ENCODE measurements at places on chromosomes 7 and 10. TPM values are rescaled to one million over a fixed set of nuclear protein-coding genes. Genes with fewer than 3 reads are reported as not detected.

- DNase-seq, result no peak
- no peaks in the 10 kb centered on the region for H3K36me3 ChIP-seq
- H3K4me1 ChIP-seq, result no peaks in the 10 kb centered on the region
- peaks cover 6% of the 10 kb centered on the region for H3K27me3 ChIP-seq
These were observed 59.9 kb upstream of the COBL start for GRCh38 chr7:51376420-51377092.

GRCh38 chr7:6188389-6188788 lies 84.0 kb downstream of the CYTH3 start:
- peaks cover 15% of the 10 kb centered on the region for H3K36me3 ChIP-seq
- no peak overlapping the region for H3K27ac ChIP-seq
- H3K4me1 ChIP-seq, result no peaks in the 10 kb centered on the region
- DNase-seq, result no peak
- H3K27me3 ChIP-seq, result peaks cover 2% of the 10 kb centered on the region

The PCLO gene
- total RNA-seq, result 5.1 TPM

GRCh38 chr10:97454330-97455036 lies 8.5 kb downstream of the ZDHHC16 start:
- DNase-seq, result no peak
- peaks cover 8% of the 10 kb centered on the region for H3K4me1 ChIP-seq
- no peak overlapping the region for H3K4me3 ChIP-seq
- peaks cover 13% of the 10 kb centered on the region for H3K27me3 ChIP-seq
- H3K36me3 ChIP-seq, result peaks cover 60% of the 10 kb centered on the region
- H3K27ac ChIP-seq, result no peak overlapping the region

The ZPBP gene
- total RNA-seq, result not detected

DNA sequence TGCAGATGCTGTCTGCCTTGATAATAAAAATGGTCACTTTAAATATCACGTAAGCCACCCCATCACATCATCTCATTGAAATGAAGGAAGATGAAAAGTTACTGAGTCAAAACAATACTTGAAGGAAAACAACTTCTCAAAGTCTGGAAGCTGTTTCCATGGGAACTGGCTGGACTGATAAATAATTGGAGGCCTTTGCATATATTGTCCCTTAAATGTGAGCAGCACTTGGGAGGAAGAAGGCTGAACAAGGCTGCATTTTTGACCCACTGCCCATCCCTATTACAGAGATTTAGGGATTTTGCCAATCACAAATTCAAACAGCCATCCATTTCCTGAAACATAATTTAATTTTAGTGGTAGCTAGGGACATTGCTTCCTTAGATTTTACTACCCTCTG lies 18.2 kb upstream of the MAGI2 start:
- no peak overlapping the region for H3K27ac ChIP-seq
- no peak for DNase-seq
- H3K36me3 ChIP-seq, result no peaks in the 10 kb centered on the region
- H3K4me1 ChIP-seq, result no peaks in the 10 kb centered on the region

- H3K4me3 ChIP-seq, result no peak overlapping the region
- no peaks in the 10 kb centered on the region for H3K4me1 ChIP-seq
- no peak for DNase-seq
- H3K27ac ChIP-seq, result no peak overlapping the region
- H3K36me3 ChIP-seq, result peaks cover 40% of the 10 kb centered on the region
These were observed 17.5 kb downstream of the RCC1L start for GRCh38 chr7:75055830-75056772.

DNA sequence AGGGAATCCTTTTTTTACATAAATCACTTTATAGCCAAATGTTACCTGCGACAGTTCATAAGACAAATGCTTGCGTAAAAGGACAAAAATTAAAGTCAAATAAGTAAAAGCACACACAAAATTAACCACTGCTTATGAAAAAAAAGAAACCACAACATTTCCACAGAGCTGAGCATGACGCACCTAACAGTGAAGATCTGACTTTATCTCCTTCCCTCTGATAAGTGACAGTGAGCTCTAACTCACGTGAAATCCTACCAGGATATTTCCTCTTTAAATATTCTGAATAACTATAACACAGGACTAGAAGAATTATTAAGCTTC lies 225.5 kb downstream of the SFMBT2 start:
- H3K4me1 ChIP-seq, result no peaks in the 10 kb centered on the region
- H3K36me3 ChIP-seq, result peaks cover 18% of the 10 kb centered on the region
- no peaks in the 10 kb centered on the region for H3K27me3 ChIP-seq
- no peak for DNase-seq
- H3K4me3 ChIP-seq, result no peak overlapping the region
- no peak overlapping the region for H3K27ac ChIP-seq

- H3K27ac ChIP-seq, result no peak overlapping the region
- H3K27me3 ChIP-seq, result peaks cover 2% of the 10 kb centered on the region
- no peaks in the 10 kb centered on the region for H3K4me1 ChIP-seq
These were observed 340.6 kb downstream of the SH2D4B start for GRCh38 chr10:80878330-80878729.

- H3K4me1 ChIP-seq, result peaks cover 6% of the 10 kb centered on the region
- H3K27ac ChIP-seq, result no peak within 1 kb of the TSS
- peaks cover 3% of the 10 kb centered on the region for H3K27me3 ChIP-seq
These were observed at the start of gene OPTN for GRCh38 chr10:13099666-13100348. Gene OPTN, plus strand, starts transcription at chr10:13100163. Its CDS starts 8,960 bp downstream, at chr10:13109123.

- peaks cover 11% of the 10 kb centered on the region for H3K36me3 ChIP-seq
- no peak overlapping the region for H3K27ac ChIP-seq
- no peaks in the 10 kb centered on the region for H3K4me1 ChIP-seq
- DNase-seq, result no peak
- H3K27me3 ChIP-seq, result peaks cover 1% of the 10 kb centered on the region
These were observed 537.5 kb downstream of the GPAM start for GRCh38 chr10:111646021-111646420.

- peaks cover 15% of the 10 kb centered on the region for H3K4me1 ChIP-seq
- H3K36me3 ChIP-seq, result no peaks in the 10 kb centered on the region
- no peak overlapping the region for H3K4me3 ChIP-seq
- peaks cover 4% of the 10 kb centered on the region for H3K27me3 ChIP-seq
These were observed 87.7 kb downstream of the GFRA1 start for GRCh38 chr10:116185199-116185867.

GRCh38 chr7:73885975-73886798 lies 25.2 kb downstream of the TMEM270 start:
- no peaks in the 10 kb centered on the region for H3K36me3 ChIP-seq
- peak; percentile 42 for DNase-seq
- peak overlapping the region; percentile 64 for H3K27ac ChIP-seq

GRCh38 chr10:121695731-121696464 lies 97.7 kb upstream of the FGFR2 start:
- H3K27ac ChIP-seq, result no peak overlapping the region
- H3K4me3 ChIP-seq, result no peak overlapping the region
- H3K36me3 ChIP-seq, result no peaks in the 10 kb centered on the region
- no peaks in the 10 kb centered on the region for H3K27me3 ChIP-seq

The OR2A5 gene
- not detected for total RNA-seq

The OPALIN gene
- not detected for total RNA-seq

The COL13A1 gene
- 22.6 TPM for total RNA-seq

DNA sequence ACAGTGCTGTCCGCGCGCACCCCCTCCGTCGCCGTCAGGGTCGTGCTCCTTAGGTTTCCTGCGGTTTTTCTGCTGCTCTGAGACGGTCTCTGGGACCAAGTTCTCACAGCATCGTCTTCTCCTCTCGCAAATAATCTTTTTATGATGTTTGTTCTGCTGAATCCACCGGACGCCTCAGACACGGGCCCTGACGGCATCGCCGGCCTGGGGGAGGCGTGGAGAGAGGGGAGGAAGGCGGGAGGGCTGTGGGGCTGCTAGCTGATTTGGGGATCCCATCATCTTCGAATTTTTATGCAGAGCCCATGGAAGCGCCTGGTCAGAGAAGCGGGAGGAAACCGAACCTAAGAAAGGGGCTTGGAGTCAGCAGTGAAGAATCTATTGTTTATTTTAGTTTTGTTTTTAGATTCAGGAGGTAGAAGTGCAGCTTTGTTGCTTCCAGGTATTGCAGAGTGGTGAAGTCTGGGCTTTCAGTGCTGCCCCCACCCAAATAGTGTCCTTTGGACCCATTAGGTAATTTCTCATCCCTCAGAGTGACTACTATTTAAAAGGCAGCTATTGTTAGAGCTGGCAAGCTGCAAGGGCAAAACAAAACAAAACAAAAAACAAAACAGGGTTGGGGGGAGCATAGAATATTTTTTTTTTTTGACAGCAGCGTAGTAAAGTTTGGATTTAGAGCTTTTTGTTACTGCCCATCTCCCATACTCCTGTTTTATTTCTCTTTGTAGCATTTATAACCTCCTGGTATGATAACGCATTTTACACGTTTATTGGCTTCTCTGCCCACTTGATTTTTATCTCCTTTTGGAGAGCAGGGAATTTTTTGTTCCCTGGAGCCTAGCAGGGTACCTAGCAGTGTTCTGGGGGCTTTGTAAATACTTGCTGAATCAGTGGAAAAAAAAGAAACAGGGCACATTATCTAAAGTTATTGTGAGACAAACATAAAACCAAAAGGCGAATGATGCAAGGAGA lies 92.6 kb downstream of the SPAG6 start:
- peak overlapping the region; percentile 94 for H3K4me3 ChIP-seq
- H3K36me3 ChIP-seq, result peaks cover 4% of the 10 kb centered on the region
- H3K27ac ChIP-seq, result peak overlapping the region; percentile 90
- peaks cover 15% of the 10 kb centered on the region for H3K27me3 ChIP-seq
- no peak for DNase-seq

The SAMD9L gene
- total RNA-seq, result 0.10 TPM

The MEOX2 gene
- total RNA-seq, result 0.10 TPM

The SEC31B gene
- total RNA-seq, result 13.2 TPM

DNA sequence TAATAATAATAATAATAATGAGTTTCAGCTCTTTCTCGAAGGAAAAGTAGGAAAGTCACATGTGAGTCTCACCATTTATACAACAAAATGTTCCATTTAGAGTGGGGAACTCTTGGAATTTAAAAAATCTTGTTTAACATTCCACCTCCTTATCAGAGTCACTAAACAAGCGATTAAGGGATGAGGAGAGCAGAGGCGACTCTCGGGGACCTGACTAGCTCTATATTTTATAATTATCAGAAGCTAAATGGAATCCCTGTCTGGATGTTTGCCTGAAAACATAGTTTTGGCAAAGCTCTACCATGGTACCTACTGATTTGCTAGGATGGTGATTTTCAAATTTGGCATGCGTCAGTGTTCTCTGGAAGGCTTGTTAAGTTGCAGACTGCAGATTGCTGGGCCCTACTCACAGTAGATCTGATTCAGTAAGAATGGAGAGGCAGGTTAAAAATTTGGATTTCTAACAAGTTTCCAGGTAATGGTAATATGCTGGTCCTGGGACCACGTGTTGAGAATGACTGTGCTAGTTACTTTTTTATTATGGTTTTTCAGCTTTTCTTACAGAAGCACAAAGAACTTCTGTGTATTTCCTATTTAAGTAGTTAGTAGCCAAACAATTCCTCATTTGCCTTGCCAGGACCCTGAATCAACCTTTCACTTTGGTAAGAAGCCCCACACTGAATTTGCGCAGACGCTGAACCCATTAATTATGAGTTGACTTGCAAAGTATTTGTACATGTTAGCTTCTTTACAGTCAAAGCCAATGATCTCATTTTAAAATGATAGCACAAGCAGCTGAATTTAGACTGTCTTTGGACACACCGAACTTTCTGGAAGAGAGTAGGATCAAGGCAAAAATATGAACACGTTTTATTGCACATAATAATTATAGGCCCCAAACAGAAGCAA lies 39.5 kb downstream of the CPED1 start:
- H3K4me1 ChIP-seq, result peaks cover 2% of the 10 kb centered on the region
- H3K27ac ChIP-seq, result no peak overlapping the region
- H3K27me3 ChIP-seq, result no peaks in the 10 kb centered on the region
- H3K36me3 ChIP-seq, result no peaks in the 10 kb centered on the region
- H3K4me3 ChIP-seq, result no peak overlapping the region
- no peak for DNase-seq

GRCh38 chr7:46776790-46777189 lies 805.1 kb downstream of the TNS3 start:
- DNase-seq, result no peak
- no peak overlapping the region for H3K4me3 ChIP-seq
- H3K4me1 ChIP-seq, result peaks cover 18% of the 10 kb centered on the region
- no peak overlapping the region for H3K27ac ChIP-seq
- peaks cover 6% of the 10 kb centered on the region for H3K27me3 ChIP-seq

DNA sequence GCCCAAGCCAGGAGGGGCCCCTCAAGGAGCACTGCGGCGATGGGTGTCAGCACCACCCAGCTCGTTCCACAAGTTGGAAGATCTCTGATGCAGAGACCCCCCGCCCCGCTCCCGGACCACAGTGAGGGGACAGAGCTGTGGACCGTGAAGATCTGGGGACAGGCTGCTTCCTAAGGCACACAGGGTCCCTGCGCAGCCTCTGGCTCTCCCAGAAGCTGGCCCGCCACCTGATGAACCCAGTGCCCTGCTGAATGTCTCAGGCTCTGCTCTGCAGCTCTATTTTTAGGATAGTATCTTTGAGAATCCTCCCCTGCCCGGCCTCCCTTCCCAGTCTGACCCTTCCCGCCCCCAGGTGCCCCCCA lies 29.7 kb downstream of the GBX1 start:
- H3K36me3 ChIP-seq, result peaks cover 37% of the 10 kb centered on the region
- DNase-seq, result no peak
- peaks cover 41% of the 10 kb centered on the region for H3K27me3 ChIP-seq
- no peak overlapping the region for H3K27ac ChIP-seq

The SPDYE2 gene
- total RNA-seq, result not detected

The OR2A1 gene
- total RNA-seq, result not detected

The KIF11 gene
- 9.4 TPM for total RNA-seq

- no peaks in the 10 kb centered on the region for H3K36me3 ChIP-seq
- H3K4me1 ChIP-seq, result peaks cover 5% of the 10 kb centered on the region
- no peaks in the 10 kb centered on the region for H3K27me3 ChIP-seq
- no peak overlapping the region for H3K4me3 ChIP-seq
- no peak for DNase-seq
These were observed 7.5 kb downstream of the MPP7 start for GRCh38 chr10:28295336-28295735.
